ENCODE measurements at places on chromosomes 16 and 17.

DNA sequence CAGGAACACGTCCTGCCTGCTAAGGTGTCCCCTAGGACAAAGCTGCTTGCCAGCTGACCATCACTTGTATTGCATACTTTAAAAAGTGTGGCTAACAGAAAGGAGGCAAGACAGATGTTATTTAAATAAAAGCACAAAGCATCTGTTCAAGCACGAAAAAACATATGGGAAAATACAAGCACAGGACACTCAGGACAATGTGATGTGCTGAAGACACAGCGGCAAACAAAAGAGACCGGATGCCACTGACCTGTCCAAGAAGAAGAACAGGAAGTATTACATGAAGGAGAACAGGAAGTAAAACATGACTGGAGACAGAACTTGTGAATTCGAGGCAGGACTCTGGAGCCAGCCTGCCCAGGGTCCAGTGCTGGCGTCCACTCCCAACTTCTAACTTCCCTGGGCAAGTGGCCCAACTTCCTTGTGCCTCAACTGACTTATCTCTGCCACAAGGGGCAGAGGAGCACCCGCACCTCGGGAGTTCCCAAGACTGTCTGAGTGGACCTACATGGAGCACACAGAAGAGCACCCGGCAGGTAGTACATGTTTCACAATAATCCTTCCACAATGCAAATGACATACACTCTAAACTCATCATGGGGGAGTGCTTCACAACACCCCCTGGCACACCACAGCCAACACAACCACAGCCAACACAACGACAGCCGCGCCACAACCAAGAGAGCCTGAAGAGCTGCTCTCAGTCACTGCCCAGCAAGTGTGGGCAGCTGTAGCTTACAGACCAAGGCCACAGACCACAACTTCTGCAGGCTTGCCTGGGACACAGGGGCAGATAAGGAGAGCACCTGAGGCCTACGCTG lies 36.6 kb downstream of the ANKRD11 start:
- no peak for DNase-seq

DNA sequence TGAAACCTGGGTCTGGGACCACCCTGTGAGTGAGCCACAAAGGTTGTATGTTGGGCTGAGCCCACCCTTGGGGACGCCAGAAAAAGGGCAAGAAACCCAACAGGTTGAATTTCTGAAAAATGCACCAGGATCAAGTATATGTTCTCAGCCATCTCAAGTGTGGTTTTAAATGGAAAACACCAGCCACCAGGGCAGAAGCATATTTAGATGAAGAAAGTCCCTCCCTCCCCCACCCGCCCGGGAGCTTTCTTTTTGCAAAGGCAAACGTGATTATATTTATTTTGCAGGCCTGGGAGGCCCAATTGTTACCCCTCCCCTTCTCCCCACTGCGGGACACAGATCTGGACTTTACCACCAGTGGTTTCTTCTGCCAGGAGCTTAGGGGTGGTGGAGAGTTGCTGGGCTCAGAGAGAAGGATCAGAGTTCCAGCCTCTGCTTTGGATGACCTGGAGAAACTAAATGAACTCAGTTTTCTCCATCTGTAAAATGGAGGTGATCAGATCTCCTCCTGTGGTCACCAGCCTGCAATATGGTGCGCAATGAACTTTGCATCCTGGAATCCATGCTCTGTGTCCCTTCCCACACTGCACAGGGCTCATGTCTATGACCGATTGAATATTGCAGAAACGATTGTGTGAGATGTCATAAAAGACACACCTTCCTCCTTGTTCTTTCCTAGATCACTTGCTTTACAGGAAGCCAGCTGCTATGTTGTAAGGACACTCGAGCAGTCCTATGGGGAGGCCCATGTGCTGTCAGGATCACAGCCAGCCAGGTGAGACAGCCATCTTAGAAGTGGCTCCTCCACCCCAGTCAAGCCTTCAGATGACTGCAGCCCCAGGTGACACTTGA lies 21.0 kb upstream of the NGFR start:
- DNase-seq, result no peak

- DNase-seq, result no peak
These were observed 42.1 kb downstream of the IKZF3 start for GRCh38 chr17:39822051-39822451.

DNA sequence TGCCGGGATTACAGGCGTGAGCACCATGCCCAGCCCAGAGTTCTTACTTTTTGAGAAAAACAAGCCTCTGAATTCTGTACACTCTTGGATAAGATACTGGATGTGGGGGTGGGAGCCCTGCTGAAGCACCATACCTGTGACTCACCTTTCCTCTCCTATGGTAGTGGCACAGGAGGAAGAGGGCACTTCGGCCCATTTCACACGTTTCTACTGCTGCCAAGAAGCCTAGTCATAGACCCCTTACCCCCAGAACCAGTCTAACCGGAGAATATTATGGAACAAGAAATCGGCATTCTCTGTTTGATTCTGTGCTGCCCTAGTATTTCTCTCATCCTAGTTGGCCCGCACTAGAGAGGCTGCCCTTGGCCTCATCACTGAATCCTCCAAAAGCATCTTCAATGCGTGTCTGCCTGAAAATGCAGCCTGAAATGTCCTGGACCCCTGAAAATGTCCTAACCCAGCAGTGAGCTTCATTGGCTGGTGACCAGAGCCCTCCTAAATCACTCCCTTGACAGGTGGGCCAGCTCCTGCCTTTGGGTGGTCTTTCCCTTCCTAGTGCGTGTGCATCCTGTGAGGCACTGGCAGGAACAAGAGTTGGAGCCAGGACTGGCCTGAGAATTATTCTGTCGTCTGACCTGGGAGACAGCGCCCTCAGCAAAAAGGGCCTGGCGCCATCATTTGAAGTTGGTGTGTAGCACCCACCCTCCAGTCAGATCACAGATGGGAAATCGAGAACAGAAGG lies 37.9 kb downstream of the NDEL1 start:
- no peak for DNase-seq

GRCh38 chr16:12900156-12900555 lies 1.2 kb upstream of the SHISA9 start:
- no peak for DNase-seq

- DNase-seq, result no peak
These were observed 166.2 kb upstream of the ASIC2 start for GRCh38 chr17:33459078-33459940.

- no peak for DNase-seq
These were observed 587 bp downstream of the RNF157 start for GRCh38 chr17:76239538-76240274.

DNA sequence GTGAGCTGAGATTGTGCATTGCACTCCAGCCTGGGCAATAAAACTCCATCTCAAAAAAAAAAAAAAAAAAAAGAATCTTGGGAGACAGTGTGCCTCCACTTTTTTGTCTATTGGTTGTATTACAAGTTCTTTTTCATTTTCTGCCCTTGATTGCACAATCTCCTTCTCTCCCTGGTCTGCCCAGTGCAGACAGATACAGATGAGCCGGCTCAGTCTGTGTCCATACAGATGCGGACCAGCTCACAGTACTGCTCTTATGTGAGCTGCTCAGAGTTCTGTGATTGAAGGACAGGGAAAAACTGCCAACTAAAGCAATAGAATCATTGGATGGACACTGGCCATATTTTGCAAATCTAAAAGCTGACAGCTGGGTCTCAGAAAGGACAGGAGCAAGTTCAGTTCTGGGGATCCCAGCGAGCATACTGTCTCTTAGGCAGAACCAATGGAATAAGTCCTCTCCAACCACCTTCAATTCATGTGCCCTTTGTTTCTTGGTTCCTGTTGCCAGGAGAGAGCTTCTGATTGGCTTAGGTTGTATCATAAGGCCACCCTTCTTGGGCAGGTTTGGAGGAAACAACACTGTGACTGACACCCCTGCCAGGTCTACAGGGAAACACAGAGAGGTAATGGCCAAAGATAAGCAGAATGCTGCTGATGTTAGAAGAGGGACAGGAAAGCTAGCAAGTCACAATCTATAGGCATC lies 495.6 kb upstream of the HSBP1 start:
- no peak for DNase-seq

DNA sequence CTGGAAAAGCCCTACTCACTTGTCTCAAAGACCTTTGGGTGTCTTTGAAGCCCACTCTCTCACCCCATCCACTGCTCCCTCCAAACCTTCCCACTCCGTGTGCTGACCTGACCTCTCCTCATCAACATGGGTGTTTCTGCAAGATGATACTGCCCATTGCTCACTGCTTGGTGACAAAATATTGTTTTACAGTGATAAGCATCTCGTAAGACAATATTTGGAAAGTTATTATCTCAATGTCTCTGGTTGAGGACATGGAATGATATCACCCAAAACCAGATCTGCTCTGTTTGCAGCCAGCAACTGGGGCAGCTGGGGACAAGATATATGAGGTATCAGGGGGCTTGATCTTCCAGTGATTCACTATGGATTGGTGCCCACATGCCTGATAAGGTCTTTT lies 195.8 kb downstream of the SALL1 start:
- DNase-seq, result no peak

GRCh38 chr17:8223356-8224126 lies 13.2 kb upstream of the AURKB start:
- DNase-seq, result peak; percentile 2

GRCh38 chr17:36721560-36722120 lies 120.3 kb downstream of the MRM1 start:
- no peak for DNase-seq

DNA sequence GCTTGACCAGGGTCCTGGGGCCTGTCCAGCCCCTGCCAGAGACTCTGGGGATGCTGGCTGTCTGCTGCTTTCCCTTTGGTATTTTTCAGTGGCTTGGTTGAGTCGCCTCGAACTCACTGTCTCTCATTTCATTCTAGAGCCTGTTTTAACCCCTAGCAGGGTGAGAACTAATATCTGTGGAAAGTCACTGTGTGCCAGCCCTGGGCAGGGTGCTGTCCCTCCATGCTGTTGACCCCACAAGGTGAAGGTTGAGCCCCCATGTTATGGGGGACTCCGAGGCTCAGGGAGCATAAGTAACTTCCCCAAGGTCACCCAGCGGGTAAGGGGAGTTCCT lies 33.0 kb downstream of the DCAKD start:
- no peak for DNase-seq

- no peak for DNase-seq
These were observed 20.5 kb downstream of the ATPAF2 start for GRCh38 chr17:18018411-18018921.

DNA sequence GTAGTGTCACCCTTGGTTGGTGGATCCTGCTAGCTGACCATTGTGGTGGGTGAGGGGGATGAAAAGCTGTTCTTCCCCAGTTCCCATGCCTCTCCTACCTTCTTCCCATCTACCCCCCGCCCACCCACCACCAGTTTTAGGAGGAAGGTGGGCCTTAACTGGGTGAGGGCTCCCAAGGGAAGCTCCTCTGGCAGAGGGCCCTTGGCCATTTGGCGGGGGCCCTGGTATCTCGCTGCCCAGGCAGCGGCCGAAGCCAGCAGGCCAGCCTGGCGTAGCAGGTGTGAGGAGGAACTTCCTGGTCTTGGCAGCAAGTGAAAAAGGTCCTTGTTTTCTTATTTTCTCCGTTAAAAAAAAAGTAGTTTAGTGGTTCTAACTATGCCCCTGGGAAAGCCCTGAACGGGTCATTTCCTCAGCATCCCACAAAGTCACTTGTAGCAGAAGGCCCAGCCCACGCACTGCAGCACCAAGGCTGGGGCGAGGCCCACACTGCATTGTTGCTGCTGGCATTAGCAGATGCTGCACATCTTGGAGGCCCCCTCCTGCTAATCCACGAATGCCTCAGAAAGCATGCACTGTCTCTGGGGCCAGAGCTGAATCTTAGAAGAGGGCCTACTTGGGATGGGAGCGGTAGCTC lies 72.5 kb downstream of the MPRIP start:
- DNase-seq, result no peak

DNA sequence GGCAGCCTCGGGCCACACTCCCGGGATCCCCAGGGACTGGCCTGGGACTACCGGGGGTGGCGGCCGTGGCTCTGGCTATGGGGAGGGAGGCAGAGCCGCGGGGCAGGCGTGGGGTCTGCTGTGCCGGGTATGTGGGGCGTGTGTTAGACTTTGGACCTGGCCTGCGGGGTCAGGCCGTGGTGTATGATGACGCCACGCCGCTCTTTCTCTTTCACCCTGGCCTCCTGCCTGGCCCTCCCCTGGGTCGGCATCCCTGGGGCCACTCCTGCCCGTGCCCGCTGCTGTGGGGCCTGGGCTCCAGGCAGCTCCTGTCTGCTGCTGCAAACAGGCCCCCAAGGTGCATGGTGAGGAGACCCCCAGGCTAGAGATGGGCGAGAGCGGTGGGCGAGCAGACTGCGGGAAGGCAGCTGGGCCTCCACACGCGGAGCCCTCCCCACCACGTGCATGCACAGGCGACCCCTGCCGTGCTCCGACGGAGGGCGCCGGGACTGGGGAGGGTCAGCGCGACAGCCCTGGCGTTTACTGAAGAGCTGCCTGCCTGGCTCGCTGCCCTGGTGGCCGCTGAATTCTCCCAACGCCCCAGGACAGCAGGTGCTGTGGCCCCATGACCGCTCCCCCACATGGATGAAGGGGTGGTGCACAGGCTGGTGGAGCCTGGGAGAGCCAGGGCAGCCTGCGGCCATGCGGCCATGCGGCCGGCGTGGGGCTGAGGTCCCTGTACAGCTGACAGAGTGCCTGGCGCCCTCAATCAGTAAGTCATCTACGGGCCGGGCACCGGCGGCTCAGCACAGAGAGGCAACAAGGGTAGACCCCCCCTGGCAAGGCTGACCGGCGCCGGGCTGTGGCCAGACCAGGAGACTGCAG lies 16.0 kb downstream of the CAPN15 start:
- DNase-seq, result no peak

- no peak for DNase-seq
These were observed 186.5 kb downstream of the LGALS9B start for GRCh38 chr17:20280851-20281250.

DNA sequence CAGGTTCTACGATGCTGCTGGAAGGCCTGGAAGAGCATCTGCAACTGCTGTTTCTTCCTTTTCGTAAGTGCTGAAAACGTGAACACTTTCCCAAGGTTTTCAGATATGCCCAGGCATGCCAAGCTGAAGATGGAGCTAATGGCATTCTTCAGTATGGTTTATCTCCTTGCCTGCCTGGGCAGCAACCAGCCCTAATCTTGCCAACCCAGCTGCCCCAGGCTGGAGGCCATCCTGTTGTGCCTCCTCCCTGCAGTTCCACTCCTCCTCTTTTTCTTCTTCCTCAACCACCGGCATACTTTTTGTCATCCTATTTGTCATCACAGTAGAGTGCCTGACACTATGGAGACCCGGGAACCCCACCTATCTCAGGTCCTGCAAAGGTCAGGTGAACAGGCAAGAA lies 1849.3 kb downstream of the TP53TG3F start:
- no peak for DNase-seq
